ENCODE measurements at places on chromosomes 6 and 20.

DNA sequence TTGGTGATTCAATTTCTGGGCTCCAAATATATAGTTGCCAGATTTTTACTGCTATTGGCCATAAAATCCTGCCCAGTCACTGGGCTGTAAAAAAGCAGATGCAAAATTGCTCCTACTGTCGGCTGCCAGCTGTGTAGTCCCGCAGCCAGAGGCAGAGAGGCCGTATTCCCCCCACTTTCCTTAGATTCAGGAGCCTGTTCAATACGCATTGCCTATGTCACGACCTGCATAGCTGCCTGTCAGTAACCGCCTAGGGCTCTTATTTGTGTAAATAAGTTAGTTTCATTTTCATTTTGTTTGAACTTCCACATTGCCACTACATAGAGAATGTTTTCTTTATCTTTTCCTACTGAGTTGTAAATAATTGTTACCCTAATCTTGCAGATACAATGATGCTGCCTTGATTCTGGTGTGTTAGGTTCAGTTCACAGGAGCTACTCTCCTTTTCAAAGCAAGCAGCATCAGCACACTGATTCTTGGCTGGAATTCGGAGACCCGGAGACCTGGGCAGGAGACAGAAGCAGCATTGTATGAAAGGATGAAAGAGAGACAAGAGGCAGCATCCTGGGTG, 46.0 kb upstream of the UST start:
- DNase-seq, result no peak

DNA sequence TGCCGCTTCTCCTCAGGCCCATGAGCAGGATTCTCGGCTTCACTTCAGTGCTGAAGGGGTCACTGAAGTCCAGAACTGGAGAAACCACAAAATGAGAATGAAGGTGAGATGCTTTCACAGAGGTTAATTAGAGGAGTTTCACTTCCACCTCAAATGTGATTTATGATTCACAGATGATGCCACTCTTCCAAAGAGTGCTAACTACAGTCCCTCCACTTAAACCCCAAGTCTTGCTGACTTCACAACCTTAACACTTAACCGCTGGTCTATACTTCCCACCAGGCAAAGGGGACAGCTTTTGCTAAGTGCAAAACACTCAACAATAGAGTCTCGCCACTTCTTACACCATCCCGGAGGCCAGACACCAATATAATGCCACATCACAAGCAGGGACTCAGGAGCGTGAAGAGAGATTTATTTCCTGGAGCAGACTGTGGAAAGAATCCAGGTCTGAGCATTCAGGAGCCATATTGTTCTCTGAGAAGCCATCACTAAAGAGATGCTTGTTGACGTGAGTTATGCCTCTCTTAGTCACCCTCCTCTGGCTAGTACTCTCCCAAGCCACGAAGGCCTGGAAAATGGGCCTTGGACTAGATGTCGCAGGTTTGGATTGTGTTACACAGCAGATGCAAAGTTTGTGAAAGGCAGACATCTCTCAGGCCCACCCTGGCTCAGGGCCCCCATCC, 24.4 kb downstream of the RRAGD start:
- DNase-seq, result no peak

DNA sequence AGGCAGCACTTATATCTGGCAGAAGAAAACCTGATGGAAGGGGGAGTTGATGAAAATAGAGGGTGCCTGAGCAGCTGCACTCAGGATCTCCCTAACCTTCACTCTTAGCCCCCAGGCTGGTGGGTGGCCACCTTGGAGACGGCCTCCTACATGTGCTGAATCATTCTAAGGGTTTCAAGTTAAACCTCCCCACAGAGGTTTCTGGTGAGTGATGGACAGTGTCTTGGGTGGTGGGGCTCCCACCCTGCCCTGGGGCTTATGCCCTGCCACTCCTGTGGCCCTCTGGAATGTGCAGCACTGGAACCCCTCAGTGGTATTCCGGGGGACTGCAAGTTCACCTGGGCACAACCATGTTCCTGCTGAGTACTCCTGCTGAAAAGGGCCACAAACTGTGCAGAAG, 357.2 kb downstream of the CD83 start:
- DNase-seq, result no peak

DNA sequence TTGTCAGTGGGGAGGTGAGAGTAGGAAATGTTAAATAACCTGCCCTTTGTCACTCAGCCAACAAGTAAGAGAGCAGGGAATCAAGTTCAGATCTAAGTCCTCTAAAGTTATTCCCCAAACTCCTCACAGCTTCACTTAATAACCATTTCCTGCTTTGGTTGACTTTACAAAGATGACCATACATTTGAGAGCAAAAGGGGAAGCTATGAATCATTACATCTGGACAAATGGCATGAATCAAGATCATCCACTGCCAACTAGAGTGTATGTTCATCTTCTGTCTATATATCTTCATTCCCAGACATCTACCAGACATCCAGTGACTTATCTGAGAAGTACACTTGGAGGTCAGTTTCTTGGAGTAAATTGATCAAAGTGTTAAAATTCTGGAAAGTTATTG, 15.1 kb upstream of the HIVEP2 start:
- DNase-seq, result no peak

- no peak for DNase-seq
Observed at GRCh38 chr20:7399575-7399974, 540.7 kb downstream of the HAO1 start.

DNA sequence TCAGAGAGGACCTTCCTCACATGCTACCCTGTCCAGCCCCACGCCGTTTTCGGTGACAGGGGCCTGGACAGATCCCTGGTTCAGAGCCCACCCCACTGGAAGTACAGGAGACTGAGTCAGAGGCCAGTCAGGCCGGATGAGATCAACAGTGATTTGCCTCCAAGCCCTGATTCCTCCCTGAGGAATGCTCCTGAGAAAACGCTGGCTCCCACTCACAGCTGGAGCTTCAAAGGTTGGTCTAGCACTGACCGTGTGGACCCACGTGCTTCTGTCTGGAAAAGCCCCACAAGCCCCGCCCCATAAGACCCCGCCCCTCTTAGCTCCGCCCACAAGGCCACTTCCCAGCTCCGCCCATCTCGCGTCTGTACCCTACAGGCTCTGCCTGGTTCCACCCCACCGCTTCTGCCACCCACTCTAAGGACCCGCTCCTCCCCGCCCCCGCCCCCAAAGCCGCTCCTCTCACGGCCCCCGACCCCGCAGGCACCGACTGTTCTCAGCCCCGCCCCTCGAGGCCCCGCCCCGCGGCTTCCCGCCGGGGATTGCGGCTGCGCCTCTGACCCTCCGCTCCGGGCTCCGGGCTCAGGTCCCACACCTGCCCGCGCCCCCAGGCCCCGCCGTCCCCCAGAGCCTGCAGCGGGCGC, 64.9 kb upstream of the BHLHE23 start:
- no peak for DNase-seq

DNA sequence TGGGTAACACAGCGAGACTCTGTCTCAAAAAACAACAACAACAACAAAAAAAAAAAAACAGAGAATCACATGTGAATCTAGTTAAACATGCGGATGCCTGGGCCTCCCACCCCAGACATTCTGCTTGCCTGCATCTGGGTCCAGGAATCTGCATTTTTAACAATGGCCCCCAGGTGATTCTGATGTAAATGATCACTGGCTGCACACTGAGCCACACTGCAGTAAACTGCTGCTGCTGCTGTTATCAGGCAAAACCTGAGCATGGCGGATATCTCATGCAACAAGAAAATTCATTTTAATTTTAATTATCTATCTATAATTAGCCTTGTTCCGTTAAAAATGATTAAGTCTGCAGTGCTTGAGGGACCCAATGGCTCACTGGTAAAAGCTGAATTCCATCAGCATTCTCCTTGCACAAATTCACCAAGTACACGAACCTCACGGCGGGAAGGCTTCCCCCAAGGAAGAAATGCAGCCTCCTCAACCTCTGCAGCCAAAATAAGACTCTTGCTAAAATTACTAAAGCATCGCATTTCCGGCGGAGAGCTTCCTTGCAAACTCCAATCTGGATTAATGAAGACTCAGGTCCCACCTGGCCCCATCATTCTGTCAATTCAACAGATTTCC, 81.6 kb upstream of the SNX9 start:
- DNase-seq, result no peak

GRCh38 chr20:34547844-34548613, 10.5 kb upstream of the MAP1LC3A start:
- DNase-seq, result no peak

- DNase-seq, result no peak
Observed at GRCh38 chr6:24492475-24492874, 2.3 kb upstream of the ALDH5A1 start.

DNA sequence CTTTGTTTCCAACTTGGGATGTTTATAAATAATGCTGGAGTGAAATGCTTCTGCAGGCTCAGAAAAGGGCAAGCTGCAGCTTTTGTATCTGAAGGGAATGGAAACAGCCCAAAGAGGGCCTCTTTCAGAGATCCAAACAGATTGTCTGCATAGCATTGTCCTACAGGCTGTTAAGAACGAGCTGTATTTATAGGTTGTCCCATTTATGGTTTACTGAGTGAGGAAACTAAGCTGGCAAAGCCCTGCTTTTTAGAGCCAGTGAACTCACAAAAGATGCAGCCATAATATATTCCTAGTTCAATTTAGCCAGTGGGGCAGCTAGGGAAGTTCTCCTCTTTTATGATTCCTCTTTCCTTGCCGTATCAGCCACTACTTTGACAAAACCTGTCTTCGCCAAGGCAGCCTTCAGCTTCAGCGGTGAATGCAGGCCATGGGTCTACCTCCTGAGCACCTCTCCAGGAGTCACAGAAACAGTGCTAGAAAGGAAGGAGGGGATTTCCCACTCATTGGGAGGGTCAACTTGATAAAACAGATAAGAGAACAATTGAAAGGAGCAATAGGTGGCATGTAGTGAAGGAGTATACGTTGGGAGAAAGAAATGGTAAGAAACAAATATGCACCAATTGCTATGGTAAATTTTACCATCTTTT, 15.0 kb downstream of the KIAA0319 start:
- no peak for DNase-seq

GRCh38 chr6:18110162-18110561, 12.3 kb downstream of the NHLRC1 start:
- DNase-seq, result no peak

DNA sequence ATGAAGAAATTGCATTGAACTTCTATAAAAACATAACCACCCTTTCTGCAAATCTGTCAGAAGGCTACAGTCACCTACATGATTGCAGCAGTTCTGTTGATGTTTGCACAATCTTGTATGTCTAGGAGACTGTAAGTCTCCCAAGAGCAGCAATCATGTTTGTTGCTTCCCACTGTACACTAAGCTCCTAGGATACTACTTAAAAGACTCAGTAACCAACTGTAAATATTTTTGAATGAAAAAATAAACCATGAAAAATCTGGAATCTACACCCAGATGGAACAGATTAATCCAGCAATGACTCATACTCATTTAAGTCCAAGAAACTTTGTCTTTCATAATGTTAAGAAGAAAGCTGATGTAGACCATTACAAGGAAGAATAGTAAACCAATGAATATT, 168.5 kb upstream of the ATXN1 start:
- DNase-seq, result peak; percentile 76

GRCh38 chr20:14848806-14849205, 511.4 kb upstream of the FLRT3 start:
- no peak for DNase-seq

GRCh38 chr6:94478133-94479005, 1059.0 kb upstream of the EPHA7 start:
- no peak for DNase-seq
